Motor neuron (in vitro differentiated cells): ENCODE measurements at places on chromosomes 11 and 22.

DNA sequence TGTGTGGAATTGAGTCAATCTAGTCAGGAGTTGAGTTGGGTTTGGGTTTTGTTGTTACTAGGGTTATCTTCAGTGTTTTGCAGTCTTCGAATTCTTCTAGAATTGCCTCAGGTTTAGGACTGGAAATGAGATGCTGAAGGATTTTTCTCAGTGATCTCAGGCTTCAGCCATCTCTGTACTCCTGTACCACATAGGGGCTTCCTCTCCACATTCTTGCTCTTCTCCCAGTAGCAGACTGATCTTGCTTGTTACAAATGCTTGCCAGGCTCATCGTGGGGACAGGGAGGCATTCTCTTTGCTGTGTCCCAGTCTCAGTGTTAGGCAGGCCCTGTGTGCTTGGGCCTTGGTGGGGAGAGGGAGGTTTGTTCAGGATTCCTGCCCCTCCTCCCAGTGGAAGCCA lies 96.1 kb downstream of the LRRC32 start:
- ATAC-seq, result no peak

DNA sequence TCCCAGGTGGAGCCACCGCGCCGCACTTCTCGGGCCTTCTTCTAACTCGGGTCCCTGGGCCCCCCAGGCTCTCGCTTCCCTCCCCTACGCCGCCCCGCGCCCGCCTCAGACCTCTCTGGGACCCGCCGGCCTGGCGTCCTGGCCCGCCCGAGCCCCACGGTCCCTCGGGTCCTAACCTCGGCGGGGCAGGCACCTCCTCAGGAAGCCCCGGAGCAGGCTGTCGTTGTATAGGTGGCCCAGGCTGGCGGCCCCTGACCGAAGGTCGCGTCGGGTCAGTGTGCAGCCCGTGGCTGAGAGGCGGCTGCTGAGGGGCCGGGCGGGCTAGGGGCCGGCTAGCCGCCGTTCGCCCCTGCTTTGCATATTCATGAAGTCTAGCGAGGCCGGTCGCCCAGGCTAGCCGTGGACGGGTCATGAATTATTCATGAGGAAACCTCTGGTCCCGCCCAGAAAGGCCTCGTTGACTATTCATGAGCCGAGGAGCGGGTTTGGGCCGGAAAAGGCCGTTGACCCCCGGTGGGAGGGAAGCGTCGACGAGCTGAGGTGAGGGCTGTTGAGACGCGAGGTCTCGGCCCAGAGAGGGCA lies at the start of gene HORMAD2:
Gene HORMAD2, plus strand, starts transcription at position 513 of the 582 bp plus-strand sequence. CDS start 13,489 bp downstream, outside the sequence.
- ATAC-seq, result peak; percentile 100

DNA sequence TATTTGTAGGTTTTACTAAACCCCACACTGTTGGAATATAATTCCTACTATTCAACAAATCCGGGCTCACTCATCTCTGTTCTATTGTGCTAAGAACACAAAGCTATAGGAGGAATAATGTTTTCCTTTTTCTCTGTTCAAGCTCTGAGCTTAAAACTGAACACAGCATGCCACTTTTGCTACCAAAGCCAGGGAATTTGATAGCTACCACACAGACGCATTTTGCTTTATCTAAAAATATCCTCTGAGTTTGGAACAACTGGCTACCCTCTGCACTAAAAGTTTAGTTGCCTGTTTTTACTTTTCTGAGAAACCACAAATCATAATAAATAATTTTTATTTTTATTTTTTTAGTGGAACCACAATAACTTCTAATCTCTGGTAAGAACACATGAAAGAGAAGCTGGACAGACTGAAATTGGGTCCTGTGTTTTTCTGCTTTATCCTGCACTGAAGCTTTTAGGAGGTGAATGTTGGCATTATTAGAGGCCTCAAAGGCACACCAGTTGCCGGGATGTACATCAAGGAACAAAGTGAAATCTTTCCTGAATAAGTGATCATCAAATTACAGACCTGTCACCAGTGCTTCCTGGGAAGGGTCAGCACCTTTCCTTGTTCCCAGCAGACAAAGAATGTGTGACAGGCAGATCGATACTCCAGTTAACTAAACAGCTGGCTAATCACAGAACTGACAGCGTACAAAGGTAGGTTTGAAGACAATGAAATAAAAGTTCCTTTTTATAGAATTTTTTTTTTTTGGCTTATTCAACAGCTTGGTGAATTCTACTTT lies 523.2 kb upstream of the TENM4 start:
- no peak for ATAC-seq

- ATAC-seq, result peak; percentile 42
Measured at GRCh38 chr11:47216121-47216798, 1.5 kb downstream of the DDB2 start.

GRCh38 chr11:36326524-36327419 lies 30.7 kb downstream of the PRR5L start:
- ATAC-seq, result no peak

DNA sequence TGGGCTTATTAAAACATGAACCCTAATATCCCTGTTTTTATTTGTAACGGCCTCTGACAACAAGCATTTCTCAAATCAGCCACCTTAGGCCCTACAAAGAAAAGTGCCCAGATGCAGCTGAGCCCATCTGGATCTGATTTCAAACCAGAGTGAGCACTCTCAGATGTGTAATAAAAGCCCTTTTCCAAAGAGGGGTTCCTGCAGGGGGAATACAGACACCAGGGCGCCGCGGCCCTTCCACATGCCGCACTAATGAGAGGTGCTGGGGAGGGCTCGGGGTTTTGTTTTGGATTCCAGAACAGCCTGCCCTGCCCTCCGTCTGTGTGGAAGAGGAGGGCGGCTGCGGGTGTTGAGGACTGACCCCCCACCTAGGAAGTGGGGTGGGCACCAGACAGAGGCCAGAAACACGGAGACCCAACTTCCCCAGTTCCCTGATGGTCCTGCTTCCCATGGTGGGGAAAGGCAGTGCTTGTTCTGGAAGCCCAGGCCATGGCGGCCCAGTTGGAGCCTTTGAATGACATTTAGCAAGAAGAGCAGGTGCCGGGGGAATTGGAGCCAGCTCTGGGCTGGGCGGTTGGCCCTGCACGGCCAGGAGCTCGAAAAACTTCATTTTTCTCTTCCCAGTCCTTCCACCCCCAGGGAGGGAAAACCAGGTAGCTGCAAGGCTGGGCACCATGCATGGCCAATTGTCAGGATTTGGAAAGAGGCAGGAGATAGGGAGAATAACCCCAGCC lies 63.7 kb downstream of the MACROD1 start:
- ATAC-seq, result peak; percentile 10

- ATAC-seq, result no peak
Measured at GRCh38 chr11:104653407-104653806, 244.9 kb downstream of the CASP12 start.

DNA sequence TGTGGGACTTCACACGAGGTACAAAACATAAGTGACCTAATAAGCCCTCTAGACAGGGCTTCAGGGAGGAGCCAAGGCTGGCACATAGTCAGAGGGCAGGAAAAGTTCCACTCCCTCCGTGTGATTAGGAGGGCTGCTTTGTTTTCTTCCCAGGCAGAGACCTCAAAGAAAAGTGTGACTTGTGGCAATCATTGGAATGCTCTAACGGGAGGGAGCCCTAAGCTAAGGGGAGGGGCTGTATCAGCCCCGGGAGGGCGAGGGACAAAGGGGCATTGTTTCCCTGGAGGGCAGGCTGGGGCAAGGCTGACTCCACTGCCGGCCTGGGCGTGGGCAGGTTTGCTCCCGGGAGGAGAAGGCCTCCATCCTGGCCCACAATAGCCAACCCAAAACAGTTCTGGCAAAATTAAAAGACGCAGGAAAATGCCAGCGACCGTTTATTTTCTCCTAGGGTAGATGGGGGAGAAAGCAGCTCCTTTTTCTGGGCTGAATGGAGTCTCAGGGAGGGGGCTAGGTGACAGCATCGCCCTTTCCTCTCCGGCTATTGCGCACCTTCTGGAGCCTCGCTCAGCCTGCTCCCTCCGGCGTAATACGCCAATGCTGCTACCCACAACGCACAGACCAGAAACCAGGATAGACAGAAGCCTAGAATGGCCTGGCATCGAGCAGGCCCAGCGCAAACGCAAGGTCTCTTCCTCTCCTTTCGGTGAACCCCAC lies 60.2 kb downstream of the ENDOD1 start:
- no peak for ATAC-seq

DNA sequence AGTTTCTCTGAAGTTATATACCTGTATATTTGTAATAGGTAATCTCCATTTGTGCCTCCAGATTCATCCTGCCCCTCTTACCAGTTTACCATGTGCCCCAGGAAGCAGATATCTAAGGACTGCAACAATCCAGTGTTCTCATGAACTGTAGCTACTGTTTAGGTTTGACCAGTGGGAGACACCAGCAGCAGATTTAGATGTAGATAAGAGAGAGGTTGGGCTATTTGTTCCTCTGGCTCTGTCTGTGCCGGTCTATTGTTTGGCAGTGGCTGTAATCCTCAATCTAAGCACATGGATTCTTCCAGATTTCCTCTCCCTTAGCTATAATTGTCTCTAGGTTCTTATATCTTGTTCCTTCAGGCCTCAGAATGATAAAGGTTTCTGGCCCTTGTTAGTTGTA lies 88.4 kb downstream of the ANO3 start:
- no peak for ATAC-seq

GRCh38 chr11:116852261-116853031 lies 15.0 kb upstream of the APOA1 start:
- ATAC-seq, result peak; percentile 19
